Activated naive CD4-positive, alpha-beta T cell treated with anti-CD3 and anti-CD28 coated beads, Interleukin-2, amount 10 ng/mL, durations not matched to agents 7 days and 5 days (primary cell): ENCODE measurements at places on chromosomes 1 and 21.

DNA sequence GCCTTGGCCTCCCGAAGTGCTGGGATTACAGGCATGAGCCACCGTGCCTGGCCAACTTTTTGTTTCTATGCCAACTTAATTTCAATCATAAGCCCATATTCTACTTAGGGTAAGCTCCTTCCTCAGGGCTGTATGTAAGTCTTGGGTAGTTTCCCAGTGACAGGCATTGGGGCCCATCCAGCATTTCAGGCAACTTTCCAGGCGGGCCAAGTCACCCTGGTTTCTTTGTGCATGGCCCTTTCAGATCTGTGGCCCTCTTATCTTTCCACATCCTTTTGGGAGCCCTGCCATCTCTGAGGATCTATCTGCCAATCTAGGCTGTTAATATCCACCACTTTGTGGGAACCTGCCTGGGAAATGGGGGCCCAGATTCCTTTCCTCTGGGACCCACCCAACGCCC, 58.7 kb downstream of the TNN start:
- DNase-seq, result no peak

- DNase-seq, result no peak
These were observed 20.0 kb upstream of the ANGPTL7 start for GRCh38 chr1:11169202-11169601.

- DNase-seq, result no peak
These were observed 208.8 kb downstream of the DAB1 start for GRCh38 chr1:57214951-57215575.

GRCh38 chr1:15343729-15344128, 66.0 kb upstream of the EFHD2 start:
- no peak for DNase-seq

GRCh38 chr21:15210235-15210678, 145.5 kb upstream of the NRIP1 start:
- DNase-seq, result no peak

DNA sequence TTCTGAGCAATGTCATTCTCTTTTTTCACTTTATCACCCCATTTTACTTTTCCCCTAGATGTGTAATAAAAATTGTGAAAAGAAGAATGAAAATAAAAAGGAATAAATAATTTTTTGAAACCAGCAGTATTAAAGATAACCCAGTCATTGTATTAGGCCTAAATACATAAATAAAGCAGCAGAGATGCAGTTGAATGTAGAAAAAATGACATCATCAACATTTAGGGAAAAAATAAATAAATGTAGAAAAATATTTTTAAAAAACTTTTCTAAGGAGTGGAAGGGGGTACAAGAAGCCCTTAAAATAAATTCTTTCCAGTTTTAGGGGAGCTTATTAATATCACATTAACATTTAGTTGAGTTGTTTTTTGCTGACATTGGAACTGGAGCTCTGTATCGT, 15.3 kb upstream of the ENAH start:
- DNase-seq, result no peak
